NCI-H524 treated with DMSO at 0.1 percent for 48 hours (cell line): ENCODE measurements at places on chromosomes 5 and 9.

- no peak for DNase-seq
Observed at GRCh38 chr9:134617246-134617645, 24.4 kb upstream of the COL5A1 start.

- DNase-seq: no peak
Observed at GRCh38 chr9:79858508-79858907, 286.7 kb downstream of the TLE4 start.

GRCh38 chr5:34699155-34700077 lies 43.3 kb downstream of the RAI14 start:
- DNase-seq: no peak

DNA sequence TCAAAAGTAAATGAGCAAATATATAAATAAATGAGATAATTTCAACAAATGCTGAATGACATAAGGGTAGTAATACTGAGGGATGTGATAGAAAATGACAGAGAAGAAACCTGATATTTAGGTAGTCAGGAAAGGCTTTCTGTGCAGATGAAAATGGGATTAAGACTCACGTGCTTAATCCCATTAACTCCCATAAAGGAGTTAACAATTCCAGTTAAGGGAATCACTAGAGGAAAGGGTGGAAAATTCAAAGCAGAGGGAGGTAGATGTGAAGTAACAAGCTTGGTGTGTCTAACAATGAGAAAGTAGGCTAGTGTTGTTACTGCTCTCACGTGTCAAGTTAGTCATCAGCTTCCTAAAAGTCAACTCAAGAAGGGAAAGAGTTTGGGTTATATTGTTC lies 90.5 kb upstream of the TRIM32 start:
- peak; percentile 62 for DNase-seq

DNA sequence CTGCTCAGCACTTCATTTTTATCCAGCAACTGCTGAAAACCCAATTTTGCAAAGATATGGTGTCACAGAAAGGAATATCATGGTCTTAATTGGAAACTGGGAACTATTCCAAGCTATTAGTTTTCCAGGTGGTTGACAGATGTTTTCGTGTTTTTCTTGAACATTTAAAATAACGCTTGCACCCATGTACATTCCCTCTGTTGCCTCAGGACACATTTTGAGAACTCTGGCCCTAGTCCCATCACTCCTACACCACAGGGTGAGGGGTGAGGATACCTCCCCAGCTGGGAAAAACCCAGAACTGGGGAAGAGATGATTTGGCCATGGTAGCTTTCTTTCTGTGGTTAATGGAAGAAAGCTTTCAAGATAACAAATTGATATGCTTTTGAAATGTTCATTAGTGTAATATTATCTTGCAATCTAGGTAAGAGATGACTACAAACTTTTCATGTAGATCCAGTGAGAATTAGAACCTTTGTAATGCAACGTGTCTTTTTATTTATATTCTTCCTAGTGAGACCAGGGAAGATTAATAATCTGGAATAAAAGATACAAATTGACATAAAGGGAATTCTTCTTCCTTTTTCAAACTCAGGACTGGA lies 627.0 kb downstream of the RAB3C start:
- DNase-seq: no peak
